SW 1271 (cell line): ENCODE measurements at places on chromosomes 3 and 15.
A peak's percentile ranks its signal among the peaks of the same experiment; 100 is the strongest.

DNA sequence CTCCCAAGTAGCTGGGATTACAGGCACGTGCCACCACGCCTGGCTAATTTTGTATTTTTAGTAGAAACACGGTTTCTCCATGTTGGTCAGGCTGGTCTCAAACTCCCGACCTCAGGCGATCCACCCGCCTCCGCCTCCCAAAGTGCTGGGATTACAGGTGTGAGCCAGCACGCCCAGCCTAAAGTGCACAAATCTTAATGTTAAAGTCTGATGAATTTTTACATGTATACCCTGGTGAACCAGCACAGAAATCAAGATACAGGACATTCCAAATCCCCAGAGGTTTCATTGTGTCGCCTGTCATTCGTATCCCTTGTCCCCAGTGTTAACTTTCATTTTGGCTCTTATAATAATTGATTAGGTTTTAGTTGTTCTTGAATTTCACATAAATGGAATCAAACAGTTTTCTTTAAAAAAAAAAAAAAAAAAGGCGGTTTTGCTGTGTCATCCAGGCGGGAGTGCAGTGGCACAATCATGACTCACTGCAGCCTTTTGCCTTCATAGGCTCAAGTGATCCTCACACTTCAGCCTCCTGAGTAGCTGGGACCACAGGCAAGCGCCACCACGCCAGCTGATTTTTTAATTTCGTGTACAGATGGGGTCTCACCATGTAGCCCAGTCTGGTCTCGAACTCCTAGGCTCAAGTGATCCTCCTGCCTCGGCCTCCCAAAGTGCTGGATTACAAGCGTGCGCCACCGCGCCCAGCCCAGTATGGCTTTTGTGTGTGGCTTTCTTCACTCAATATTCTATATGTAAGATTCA is 1.5 kb upstream of the TM4SF19 start:
- peak; percentile 37 for DNase-seq

DNA sequence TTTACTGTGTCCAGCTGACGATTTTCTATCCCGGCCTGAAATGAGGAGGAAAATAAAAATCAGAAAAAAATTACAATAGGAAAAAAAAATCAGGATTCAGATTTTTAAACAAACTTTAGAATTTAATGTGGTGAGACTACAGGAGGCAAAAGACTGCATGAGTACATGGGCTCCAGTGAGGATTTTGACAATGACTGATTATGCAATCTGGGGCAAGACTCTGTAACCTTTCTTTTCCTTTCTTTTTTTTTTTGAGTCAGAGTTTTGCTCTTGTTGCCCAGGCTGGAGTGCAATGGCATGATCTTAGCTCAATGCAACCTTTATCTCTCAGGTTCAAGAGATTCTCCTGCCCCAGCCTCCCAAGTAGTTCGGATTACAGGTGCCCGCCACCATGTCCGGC is 29.9 kb downstream of the SPG11 start:
- DNase-seq: no peak

DNA sequence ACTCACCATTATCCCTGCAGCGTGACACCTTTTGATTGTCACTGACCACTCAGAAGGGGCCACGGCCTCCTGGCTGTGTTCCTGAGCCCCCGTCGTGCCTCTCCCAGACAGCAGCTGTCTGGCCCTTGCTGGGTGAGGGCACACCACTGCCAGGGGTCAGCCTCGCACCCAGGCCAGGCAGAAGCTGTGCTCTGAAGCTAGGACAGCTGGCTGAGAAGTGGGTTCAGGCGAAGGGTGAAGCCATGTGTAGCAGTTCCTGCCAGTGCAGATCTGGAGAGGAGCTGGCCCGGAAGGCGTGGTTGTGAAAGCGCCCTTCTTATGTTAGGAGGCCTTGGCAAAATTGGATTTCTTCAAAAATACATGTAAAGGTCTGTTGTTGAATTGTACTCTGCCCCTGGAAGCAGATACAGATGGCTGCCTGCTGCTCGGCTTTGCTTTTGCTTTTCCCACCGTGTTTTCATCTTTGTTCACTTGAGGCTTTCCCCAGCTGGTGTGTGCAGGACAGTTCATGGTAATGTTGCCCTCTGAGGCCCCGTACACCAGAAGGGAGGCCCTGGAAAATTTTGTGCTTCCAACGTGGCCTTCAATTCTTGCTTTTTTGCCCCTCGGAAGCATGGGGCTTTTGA is 49.1 kb downstream of the KLHL25 start:
- no peak for DNase-seq

DNA sequence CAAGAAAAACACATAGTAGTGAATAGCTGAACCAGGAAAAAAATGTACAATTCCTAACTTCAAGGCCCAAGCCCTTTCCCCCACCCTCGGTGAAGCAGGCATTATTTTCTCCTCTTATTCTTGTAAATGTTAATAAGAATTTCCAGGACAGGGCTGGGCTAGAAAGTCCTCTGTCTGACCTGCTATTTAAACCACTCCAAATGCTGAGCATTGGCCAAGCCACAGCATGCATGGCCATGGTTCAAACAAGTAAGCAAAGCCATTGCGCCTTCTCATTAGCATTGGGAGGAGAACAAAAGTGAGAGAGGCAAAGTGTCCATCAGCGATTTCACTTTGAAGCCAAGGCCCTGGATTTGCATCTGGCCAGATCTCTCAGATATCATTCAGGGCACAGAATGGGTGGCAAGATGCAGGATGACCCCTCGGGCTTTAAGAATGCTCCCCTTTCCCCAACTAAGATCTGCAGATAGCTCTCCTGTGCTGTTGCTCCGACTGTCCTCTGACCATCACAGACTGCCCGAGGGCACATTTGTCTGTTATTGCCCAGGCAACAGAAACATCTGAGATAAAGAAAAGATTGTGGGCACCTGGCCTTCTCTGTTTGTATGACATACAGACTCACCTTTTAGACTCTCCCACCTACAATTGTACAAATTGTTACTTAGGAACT is 46.3 kb downstream of the CEMIP start:
- DNase-seq: no peak

DNA sequence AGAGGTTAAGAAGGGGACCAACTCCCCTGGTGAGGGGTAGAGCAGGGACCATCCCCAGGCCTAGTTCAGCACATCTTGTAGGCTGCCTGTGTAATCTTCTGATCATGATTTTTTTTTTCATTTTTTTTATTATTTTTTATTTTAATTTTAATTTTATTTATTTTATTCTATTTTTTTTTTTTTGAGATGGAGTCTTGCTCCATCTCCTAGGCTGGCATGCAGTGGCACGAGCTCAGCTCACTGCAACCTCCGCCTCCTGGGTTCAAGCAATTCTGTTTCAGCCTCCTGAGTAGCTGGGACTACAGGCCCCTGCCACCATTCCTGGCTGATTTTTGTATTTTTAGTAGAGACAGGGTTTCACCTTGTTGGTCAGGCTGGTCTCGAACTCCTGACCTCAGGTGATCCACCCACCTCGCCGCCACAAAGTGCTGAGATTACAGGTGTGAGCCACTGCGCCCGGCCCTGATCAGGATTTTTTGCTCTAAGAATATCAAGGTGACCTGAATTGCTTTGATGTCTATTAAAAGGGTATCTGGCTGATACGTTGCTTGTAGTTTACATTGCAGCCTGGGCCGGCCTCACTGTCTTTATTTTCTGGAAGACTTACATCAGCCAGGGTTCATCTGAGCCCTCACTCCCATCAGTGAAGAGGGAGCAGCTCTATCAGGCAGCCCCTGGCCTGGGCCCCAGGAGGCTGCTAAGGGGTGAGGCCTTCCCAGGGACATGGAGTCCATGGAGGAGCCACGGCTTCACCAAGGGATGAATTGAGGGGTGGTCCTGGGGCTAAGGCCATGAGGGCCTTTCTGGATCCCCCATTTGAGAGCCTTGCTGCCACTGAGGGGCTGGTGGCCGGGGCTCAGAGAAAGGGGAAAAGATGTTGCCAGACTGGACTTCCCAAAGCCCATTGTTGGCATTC is 10.7 kb downstream of the SYNM start:
- no peak for DNase-seq

- DNase-seq: no peak
Observed at GRCh38 chr3:128173849-128174248, 20.6 kb downstream of the EEFSEC start.

- DNase-seq: no peak
Observed at GRCh38 chr3:27978440-27978839, 256.3 kb upstream of the EOMES start.

GRCh38 chr3:10700821-10701220 is 115.2 kb upstream of the SLC6A11 start:
- no peak for DNase-seq

- no peak for DNase-seq
Observed at GRCh38 chr15:100123611-100124010, 218.2 kb downstream of the ADAMTS17 start.

DNA sequence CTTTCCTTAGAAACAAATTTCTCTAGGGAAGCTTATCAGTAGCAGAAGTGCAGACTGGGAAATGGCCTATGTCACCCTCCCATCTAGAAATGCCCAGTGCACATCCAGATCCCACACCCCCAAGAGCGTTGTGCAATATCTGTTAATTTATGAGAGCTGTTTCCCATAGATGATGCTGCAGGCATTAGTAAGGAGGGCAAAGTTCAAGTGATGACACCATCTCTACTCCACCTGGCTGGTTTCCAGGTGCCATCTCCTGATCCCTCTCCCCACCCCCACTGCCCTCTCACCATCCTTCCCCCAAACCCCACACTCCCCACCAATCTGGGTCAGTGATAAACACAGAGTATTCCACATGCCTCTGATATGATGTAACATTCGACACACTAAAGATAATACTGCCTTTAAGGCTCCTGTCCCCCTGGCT is 39.4 kb downstream of the AGTR1 start:
- no peak for DNase-seq

- DNase-seq: no peak
Observed at GRCh38 chr15:88080616-88081015, 175.9 kb downstream of the NTRK3 start.

DNA sequence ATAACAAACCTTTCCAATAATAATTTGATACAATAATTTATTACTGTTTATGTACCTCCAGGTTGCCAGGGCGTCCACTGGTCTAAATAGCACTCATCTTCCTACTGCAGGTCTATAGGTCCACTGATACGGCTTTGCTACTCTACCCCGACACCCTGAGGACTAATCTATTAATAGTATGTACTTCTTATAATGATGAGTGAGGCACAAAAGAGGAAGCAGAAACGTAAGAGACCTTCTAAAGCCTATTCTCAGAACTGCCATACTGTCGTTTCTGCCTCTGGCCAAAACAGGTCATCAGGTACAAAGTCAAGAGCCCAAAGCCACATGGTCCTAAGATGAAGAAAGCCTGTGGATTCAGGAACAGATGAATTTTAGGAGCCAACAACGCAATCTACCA is 163.2 kb upstream of the GRM7 start:
- DNase-seq: no peak

- DNase-seq: no peak
Observed at GRCh38 chr3:109656225-109656624, 318.9 kb upstream of the DPPA4 start.

DNA sequence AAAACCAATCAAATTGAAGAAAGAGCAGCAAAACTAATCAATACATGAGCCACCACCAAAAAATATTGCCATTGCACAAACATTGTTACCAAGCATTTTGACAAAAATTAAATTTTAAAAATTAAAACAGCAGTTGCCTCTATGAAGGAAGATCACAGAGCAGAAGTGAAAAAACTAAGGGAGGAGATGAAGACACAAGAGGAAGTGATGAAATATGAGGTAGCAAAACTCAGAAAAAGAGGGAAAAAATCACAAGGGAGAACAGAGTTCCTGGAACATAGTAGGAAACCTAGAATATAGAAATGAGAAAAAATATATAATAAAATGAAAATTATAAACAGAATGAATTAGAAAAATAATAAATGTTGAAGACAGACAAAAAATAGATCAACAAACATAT is 7.3 kb upstream of the SERPINI2 start:
- no peak for DNase-seq

- no peak for DNase-seq
Observed at GRCh38 chr3:105728771-105729312, 140.0 kb downstream of the CBLB start.

DNA sequence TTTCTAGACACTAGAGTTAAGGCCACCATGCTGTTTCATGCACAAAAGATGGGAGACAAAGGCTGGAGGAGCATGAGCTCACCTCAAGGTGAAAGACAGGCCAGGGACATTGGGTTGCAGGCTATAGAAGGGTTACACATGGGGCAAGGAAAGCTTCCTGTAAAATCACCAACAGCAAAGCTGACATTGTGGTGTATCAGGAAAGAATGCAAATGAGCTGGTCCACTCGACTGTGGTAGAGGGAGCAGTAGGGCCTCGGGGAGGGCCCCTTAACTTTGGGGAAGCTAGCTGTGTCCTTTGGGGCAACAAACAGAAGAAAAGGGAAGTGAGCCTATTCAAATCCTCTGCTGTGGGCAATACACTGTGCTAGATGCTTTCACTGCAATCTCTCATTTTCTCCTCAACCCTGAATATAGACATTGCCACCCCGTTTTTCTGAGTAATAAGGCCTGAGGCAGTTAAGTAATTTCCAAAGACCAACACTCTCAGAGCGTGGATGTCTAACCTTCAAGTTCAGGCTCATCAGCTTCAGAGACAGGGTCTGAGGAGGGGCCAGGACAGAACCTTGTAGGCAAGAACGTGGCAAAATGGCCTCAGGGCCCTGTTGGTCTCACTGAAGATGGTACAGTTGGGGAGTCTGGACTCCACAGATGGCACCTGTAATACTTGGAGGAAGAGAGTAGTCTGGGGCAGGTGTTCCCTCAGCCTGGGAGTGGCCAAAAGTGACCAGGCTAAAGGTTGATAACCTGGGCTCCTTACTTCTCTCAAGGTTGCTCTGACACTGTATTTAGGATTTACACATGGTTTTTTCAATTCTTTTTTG is 24.1 kb downstream of the CX3CR1 start:
- DNase-seq: no peak

- no peak for DNase-seq
Observed at GRCh38 chr3:55690177-55690576, 203.1 kb upstream of the WNT5A start.

DNA sequence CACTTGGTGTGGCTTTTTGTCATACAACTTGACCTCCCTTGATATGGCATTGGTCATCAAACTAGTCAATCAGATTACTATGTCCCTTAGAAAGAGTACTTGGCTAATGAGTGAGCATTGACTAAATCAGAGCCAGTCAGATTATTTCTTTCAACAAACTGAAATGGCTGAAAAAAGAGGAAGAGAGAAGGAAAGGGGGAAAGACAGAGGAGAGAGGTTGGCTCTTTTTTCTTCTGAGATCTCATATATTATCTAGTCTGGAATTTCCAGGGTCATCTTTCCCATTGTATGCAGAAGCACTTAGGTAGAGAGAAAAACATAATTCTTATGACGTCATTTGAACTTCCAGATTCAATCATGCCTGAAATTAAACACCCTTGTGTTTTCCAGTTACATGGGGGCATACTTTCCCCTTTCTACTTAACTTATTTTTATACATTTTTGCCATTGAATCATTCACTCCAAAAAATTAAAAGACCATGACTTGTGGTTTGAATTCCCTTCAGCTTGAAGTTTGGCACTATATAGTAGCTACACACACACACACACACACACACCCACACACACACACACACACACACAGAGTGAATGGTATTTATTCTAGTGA is 387.8 kb downstream of the LSAMP start:
- DNase-seq: no peak

DNA sequence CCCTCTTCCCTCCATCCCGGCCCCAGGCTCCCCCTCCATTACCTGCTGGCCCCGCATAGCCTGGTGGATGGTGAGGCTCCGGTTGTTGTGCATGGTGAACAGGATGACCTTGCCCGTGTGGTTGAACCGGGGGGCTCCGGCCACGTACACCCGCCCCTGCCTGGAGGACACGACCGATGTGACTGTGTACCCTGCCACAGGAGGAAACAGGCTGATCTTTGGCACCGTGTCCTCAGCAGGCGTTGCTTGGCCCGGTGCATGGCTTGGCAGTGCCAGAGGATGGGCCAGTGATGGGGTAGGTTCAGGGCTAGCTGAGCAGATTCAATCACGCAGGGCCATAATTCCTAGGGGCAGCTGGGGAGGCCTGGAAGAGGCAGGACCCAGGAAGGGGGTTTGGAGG is 58.1 kb downstream of the FEM1B start:
- no peak for DNase-seq
